ENCODE measurements at places on chromosomes 4 and X. TPM values are rescaled to one million over a fixed set of nuclear protein-coding genes. Genes with fewer than 3 reads are reported as not detected.

The PAGE1 gene
- not detected for total RNA-seq

The VEGFD gene
- 1.9 TPM for total RNA-seq

The TAF7L gene
- total RNA-seq = not detected

- DNase-seq = no peak
Measured at GRCh38 chr4:124282301-124282898, 430.1 kb downstream of the ANKRD50 start.

DNA sequence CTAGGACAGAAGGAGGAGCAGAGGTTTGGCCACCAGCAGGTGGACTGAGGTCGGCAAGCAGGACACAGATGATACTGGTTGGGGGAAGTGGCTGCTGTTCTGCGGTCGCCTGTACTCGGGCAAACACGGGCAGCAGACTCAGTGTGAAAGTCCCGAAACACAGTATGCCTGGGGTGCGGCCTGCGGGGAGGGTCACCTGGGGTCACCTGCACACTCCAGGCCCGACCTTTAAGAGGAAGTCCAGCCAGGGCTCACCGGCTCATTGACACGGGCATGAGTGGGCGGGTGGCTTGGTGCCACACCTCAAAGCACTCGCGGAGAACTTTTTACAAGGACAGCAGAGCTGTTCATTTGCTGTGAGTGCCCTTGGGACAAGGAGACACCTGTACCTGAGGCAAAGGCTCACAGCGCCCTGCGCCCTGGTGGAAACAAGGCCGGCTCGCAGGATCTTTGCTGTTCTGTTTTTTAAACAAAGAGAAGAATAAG lies 71.5 kb upstream of the MXD4 start:
- DNase-seq = no peak

DNA sequence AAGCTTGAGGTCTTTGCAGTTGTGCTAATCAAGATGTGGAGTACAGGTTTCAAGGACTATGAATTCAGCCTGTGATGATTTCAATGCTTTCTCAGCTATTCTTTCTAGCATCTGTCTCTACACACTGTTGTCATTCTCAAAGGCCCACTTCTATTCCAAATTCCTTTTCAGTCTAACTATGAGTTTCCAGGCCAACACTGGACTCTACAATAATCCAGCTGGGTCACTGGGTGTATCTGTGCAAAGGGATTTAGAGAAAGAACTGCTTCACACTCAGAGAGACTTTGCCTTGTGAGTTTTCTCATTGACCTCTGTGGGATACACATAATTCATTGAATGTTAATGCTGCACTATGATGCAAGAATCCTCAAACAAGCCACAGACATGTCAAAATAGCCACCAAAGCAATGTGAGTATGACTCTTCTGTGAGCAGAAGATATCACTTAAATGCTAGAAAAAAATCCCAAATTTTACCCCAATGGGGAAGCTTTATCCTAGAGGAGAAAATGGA lies 171.8 kb upstream of the CLNK start:
- no peak for DNase-seq

- peak; percentile 24 for DNase-seq
Measured at GRCh38 chr4:158649111-158649680, 22.5 kb downstream of the C4orf46 start.

DNA sequence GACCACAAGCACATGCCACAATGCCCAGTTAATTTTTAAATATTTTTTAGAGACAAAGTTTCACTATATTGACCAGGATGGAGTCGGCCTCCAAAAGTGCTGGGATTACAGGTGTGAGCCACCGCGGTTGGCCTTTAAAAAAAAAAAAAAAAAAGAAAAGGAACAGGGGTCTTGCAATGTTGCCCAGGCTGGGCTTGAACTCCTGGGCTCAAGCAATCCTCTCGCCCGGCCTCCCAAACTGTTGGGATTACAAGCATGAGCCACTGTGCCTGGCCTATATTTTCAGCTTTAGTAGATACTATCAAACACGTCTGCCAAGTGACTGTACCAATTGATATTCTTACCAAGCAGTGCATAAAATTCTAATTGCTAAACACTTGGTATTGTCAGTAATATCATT lies 8.8 kb downstream of the UGDH start:
- DNase-seq = no peak

- DNase-seq = no peak
Measured at GRCh38 chr4:185016101-185016940, 2.0 kb upstream of the HELT start.

DNA sequence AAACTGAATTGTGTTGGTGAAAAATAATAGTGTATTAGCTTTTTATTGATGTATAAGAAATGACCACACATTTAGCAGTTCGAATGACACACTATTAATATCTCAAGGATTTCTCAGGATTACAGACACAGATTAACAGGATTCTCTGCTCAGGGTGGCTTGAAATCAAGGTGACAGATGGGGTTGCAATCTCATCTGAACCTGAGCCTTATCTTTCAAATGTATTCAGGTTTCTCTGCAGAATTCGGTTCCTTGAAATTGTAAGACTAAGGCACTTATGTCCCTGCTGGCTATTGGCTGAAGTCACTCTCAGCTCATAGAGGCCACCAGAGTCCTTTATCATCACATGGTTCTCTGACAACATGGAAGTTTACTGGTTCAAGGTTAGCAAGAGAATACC lies 1780.1 kb downstream of the ARAP2 start:
- no peak for DNase-seq

GRCh38 chr4:2082118-2082517 lies 23.0 kb downstream of the NAT8L start:
- DNase-seq = no peak

DNA sequence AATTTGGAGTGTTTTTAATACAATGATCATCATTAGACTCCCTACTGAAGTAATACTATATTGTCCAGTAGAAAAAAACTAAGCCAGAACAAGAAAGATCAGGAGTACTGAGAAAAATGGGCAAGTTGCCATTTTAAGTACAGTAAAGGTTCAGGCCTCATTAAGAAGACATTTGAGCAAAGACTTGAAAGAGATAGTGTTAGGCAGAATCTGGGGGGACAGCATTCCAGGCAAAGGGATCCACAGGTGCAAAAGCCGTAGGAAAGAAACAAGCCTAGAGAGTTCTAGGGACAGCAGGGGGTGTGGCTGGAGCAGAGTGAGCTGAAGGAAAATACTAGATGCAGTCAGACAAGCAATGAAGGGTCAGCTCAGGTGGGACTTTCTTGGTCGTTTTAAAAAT lies 58.1 kb upstream of the INTU start:
- DNase-seq = no peak

DNA sequence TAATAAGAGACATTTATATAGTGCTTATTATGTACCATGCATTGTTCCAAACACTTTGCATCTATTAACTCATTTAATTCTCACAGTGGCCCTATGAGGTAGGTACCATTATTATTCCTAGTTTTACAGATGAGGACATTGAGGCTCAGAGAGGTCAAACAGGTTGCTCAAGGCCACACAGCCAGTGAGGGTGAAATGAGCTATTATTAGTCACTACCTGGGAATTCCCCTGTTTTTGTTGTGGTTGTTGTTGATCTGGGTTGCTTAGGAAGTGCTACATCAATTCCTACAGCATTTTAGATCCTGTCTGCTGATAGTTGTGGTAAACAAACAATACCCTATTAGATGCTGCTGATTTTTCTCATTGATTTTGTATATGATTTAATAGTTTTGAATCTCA lies 41.2 kb downstream of the APLN start:
- DNase-seq = no peak

- no peak for DNase-seq
Measured at GRCh38 chr4:89681219-89681618, 155.7 kb downstream of the SNCA start.

DNA sequence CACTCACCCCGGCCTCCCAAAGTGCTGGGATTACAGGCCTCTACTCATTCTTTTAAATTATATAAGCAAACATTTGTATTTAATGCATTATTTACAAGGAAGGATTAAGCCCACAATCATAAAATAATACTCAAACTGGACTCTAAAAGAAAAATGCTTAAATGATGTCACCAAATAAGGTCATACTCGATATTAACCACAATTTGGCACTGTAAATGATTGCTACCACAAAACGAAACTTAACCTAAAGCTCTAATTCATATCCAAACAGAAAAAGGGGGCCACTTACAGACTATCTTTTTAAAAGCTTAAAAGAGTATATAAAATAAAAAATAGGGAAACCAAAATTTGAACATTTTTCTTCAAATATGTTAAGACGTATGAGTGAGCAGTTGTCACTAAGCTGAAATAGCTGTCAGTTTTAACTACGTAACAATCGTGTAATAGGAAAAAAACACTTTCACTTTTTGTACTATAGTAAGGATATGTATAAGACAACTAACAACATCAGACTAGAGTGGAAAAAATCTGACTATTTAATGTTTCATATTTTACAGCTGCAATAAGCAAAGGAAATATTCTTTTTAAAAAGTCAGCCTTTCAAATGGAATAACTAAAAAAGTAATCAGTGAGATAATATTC lies 108.2 kb upstream of the GPR34 start:
- no peak for DNase-seq

- no peak for DNase-seq
Measured at GRCh38 chr4:1717129-1718094, 3.7 kb downstream of the TMEM129 start.

DNA sequence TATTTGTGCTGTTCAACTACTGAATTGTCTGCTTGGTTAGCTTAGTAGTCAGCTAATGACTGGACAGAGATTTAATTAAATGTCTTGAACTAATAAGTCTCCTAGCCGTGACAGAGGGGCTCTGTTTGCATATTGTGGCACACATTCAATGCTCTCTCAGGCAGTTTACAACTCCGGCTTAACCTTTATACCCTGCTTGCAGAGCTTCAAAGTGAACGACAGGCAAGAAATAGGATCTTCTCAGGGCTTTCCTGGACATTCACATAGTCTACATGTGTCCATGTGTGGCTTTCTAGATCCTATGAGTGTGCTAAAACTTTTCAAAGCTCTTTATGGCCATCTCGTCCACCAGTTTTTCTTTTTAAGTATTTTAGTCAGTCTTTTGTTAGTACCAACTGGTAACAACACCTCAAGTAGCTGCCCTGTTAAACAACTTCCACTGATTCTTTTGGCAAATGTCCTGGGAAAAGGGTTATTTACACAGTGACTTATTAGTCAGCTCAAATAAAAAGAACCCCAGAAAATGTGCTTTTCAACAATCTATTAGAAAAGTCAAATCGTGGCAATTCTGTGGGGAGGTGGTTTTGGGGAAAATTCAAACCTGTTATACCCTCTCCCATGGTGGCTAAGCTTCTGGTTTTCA lies 28.6 kb downstream of the OR13H1 start:
- DNase-seq = no peak

GRCh38 chr4:99135541-99136162 lies 8.4 kb downstream of the ADH4 start:
- DNase-seq = no peak

DNA sequence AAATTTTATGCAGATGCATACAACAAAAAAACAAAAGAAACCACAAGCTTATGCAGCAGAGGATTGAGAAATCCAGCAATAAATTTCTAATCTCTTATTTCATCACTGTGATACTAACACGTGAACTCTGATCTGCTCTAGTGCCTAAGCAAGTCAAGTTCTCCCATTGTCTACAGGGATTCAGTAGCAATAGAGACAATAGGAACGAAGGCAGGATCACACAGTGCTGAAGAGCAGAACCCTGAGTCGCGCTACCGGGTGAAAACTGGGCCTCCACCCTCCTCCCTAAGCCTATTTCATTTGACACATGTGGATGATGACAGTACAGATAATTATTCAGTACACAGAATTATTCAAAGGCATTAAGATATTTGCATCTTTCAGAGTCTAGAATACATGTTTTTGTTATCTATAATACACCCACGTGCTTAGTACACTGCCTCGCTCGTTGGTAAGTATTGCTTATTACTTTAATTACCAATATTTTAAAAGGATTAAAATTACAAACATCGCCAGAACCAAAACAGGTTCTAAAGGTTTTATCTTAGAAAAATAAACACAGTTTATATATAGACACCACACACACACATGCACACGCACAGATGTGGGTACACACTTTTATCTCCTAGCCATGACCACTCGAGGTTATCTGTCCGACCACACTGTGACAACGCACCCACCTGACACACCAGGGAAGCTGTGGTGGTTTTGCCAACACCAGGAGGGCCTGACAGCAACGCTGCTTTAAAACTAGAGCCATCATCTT lies 60.1 kb downstream of the RFC1 start:
- peak; percentile 60 for DNase-seq

DNA sequence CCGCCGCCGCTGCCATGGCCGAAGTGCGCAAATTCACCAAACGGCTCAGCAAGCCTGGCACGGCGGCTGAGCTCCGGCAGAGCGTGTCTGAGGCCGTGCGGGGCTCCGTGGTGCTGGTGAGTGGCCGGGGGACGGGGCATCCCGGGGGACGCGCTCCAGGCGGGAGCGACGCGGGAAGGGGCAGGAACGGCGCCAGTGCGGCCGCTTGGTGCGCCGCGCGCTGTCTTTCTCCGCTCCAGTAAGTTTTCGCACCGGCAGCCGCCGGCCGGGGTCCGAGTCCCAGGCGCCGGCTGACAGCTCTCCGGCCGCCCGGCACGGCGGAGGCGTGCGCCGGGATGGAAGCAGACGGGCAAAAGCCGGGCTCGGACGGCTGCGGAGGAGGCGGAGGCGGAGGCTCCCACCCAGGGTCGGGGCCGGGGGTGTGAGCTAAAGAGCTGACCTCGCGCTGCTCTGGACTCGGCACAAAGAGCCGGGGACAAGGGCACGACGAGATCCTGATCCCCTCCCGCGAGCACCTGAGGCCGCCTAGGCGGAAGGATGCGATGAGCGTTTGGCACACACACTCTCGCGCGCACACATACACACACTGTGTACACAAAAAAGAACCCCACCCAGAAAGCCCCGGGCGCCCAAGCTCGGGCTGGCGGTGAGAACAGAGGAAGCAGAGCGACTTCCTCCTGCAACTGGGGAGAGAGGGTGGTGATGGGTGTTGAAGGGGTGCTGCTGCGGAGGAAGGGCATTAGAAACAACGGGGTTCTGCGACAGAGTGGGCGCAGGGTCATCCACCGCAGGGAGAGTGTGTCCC lies 545 bp downstream of the DOCK11 start:
- peak; percentile 41 for DNase-seq
